ENCODE measurements at places on chromosomes 2 and 18. TPM values are rescaled to one million over a fixed set of nuclear protein-coding genes. Genes with fewer than 3 reads are reported as not detected.

Gene VIL1
- total RNA-seq = 305 TPM

Gene MAPRE3
- total RNA-seq = 18.0 TPM

Gene FBLN7
- 9.3 TPM for total RNA-seq

Gene VIT
- not detected for total RNA-seq

Gene CTAGE1
- not detected for total RNA-seq

Gene LBX2
- 9.3 TPM for total RNA-seq

- DNase-seq = no peak
These were observed 41.6 kb downstream of the CREB1 start for GRCh38 chr2:207571370-207571769.

GRCh38 chr2:58140508-58141072 is 94.0 kb downstream of the VRK2 start:
- DNase-seq = no peak

- no peak for DNase-seq
These were observed 21.2 kb upstream of the PMAIP1 start for GRCh38 chr18:59878644-59879043.

DNA sequence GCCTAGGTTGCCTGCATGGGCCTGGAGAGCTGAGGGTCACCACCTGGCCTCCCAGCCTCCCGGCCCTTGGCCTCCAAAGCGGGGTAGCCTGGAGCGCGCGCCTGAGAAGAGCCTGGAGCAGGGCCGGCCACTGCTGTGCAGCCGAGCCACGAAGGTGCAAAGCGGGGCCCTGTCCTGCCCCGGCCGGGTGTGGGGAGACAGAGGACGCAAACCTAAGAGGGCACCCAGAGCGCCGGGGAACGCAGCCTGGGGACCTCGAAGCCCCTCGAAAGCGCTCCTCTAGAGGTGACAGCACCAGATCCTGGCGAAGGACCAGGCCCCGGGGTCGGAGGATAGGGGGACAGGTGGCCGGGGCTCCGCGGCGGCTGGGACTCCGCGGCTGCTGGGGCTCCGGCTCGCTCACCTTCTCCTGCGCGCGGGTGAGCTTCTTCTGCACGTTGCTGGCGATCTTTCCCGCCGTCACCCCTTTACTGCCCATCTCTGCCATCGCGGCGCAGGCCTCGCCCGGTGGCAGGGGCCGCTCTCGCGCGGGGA is 430 bp downstream of the BIN1 start:
- DNase-seq = no peak

GRCh38 chr2:216664593-216665034 is 30.7 kb downstream of the IGFBP5 start:
- no peak for DNase-seq

DNA sequence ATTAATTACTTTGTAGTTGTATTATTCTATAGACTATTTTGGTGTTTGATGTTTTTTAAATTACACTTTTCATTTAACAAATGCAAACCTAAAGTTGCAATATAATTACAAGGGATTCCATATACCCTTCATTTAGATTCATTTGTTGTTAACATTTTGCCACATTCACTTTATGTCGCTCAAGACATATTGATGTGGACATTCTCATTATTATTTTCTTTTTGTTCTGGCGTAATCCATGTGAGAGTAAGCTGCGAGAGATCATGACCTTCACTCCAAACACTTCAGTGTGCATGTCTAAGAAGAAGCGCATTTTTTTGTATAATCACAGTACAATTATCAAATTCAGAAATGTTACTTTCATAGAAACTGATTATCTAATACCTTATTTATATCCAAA is 280.6 kb downstream of the CALCRL start:
- no peak for DNase-seq

GRCh38 chr2:141820893-141821292 is 309.9 kb downstream of the LRP1B start:
- no peak for DNase-seq

- no peak for DNase-seq
These were observed 1.4 kb downstream of the SP110 start for GRCh38 chr2:230218421-230218820.

DNA sequence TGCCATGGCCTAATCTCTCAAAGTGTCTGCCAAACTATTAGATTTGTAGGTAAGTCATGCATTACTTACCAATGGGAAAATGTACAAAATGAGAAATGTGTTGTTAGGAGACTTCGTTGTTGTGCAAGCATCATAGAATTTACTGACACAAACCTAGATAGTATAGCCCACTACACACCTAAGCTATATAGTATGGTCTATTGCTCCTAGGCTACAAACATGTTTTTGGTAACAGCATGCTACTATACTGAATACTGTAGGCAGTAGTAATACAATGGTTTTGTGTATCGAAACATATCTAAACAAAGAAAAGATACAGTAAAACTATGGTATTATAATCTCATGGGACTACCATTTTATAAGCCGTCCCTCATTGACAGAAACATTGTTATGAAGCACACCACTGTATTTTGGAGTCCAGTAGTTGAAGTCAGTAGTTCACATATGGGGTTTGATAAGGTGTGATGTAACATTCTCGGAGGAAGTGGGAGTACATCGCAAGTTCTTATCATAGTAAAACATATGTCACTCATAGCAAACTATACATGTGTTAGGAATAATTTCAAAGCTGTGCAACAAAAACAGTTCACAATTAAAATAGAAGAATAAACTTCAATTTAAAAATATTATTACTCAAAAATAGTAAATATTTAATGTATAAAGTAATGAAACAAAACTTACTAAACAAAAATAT is 12.0 kb upstream of the GTF2A1L start:
- no peak for DNase-seq

- DNase-seq = no peak
These were observed 58.6 kb downstream of the ODC1 start for GRCh38 chr2:10389573-10389972.

DNA sequence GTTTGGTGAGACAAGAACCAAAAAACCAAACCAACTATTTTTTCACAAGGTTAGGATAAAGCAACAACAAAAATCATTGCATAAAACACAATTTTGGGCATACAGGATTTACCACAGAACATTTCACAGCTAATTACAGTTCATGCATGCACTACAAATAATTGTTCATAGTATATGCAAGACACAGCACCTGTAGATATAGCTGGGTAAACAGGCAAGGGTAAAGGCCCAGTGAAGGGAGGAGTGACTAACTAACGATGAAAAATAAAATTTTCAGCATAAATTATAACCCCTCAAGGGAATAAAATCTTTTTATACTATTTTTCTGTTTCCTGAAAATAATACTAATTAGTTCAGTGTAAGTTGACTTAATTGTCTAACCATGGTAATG is 73.3 kb upstream of the CCDC141 start:
- DNase-seq = no peak

DNA sequence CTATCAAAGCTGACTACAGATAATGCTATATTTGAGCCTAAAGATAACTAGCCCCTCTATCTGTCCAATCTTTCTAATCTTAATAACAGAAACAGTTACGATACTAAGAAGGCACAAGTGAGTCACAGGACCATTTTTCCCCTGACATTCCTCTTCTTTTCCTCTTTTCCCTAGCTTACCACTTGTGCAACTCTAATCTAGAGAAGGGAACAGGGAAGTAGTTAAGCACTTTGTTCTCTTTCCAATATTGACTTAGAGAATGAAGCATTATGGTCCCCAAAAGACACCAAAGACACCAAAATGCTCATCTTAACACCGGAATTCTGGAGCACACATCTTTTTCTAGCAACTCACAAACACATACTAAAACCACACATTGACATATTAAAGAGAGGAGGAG is 1.8 kb downstream of the PDE11A start:
- no peak for DNase-seq

- no peak for DNase-seq
These were observed 172.0 kb upstream of the SIX3 start for GRCh38 chr2:44769349-44770011.

GRCh38 chr2:8232871-8233270 is 449.0 kb upstream of the ID2 start:
- DNase-seq = no peak

DNA sequence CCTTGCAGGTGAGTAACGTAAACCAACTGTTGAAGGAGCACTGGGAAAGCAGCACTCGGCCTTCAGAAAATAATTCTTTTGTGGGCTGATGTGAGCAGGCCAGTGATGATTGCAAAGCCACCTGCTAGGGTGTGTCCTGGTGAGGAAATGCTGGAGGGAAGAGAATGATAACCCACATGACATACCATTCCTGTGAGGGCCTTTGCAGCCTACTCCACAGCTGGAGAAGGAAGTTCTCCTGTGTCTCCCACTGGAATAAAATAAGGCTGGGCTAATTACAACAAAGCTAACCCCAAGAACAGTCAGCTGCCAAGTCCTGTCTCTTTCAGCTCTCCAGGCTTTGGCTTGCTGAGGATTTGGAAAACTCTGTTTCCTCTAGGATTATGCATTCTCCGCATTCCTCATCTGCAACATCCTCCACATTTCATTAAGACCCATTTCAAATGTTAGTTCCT is 16.7 kb upstream of the DSG1 start:
- DNase-seq = no peak

DNA sequence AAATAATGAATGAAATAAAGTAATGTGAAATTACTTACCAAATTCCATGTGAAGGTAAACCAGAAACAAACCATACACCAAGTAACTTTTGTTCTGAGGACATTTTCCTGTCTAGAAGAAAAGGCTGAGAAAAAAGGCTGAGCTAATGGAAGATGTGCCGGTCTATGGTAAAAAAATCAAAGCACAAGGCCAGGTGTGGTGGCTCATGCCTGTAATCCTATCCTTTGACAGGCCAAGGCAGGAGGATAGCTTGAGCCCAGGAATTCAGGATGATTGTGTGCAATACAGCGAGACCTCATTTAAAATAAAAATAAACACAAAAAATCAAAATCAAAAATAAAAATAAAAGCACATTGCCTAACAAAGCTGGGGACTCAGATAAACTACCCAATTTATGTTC is 6.7 kb downstream of the ORC4 start:
- DNase-seq = no peak

DNA sequence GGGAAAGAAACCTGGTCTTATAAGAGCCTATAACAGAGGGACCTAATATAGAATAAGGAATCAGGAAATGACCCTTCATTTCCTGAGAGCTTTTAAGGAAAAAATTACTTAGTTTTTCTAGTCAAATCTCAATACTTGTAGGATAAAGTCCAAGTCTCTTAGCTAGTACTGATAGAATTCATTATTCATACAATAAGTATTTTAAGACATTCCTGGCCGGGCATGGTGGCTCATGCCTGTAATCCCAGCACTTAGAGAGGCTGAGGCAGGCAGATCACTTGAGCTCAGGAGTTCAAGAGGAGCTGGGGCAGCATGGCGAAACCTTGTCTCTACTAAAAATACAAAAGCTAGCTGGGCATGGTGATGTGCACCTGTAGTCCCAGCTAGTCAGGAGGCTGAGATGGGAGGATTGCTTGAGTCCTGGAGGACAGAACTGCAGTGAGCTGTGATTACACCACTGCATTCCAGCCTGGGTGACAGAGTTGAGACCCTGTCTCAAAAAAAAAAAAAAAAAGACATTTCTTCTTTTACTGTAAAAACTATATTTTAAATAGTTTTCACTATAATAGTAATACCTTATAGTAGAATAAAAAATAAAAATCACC is 3.2 kb downstream of the RAB3GAP1 start:
- DNase-seq = no peak

DNA sequence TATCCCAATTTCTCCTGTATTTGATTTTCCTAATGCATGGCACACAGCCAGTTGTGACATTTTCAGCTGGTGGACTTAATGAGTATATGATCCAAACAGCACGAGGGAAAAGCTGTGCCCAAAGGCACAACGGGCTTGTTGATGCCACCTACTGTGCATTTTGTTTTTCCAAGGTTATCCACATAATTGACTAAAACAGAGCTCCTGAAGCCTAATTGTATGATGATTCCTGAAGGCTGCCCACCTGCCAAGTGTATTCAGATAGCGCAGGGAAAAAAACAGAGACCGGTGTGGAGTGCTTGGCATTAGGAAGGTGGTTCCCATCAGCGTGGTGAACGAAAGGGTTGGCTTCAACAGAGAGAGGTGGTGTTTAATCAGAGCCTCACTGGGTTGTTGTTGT is 14.9 kb downstream of the RBMS1 start:
- no peak for DNase-seq

- no peak for DNase-seq
These were observed at the start of gene RFX8 for GRCh38 chr2:101474731-101475384. Gene RFX8 (minus strand): TSS chr2:101475112. CDS start chr2:101466848, 8,264 bp downstream.
